ENCODE measurements at places on chromosomes 5 and 9. TPM values are rescaled to one million over a fixed set of nuclear protein-coding genes. Genes with fewer than 3 reads are reported as not detected.

GNA14 gene
- 0.09 TPM for total RNA-seq

GRCh38 chr9:92547356-92547755, 11.6 kb upstream of the ECM2 start:
- DNase-seq: no peak

- DNase-seq: peak; percentile 39
Measured at GRCh38 chr9:75087289-75087823, 599 bp downstream of the NMRK1 start.

DNA sequence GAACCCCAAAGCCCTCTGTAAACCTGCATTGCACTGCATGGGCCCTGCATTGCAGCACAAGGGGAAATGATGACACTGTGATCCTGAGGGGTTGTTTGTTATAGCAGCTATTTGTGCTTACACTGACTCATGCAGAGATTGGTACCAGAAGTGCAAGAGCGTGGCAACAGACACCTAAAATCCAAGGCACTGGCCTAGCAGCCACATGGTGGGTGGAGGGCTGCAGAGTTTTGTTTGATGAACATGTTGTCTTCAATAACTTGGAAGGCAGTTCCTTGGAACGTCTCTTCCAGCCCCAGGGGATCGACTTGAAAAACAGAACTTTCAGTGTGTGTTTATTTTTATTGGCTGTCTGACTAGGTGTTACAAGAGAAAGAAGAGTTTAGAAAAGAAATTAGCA, 14.5 kb downstream of the FCN2 start:
- no peak for DNase-seq

HINT1 gene
- 279 TPM for total RNA-seq

OR2V2 gene
- total RNA-seq: not detected

GRCh38 chr5:61969755-61970154, 336.3 kb upstream of the KIF2A start:
- no peak for DNase-seq

DNA sequence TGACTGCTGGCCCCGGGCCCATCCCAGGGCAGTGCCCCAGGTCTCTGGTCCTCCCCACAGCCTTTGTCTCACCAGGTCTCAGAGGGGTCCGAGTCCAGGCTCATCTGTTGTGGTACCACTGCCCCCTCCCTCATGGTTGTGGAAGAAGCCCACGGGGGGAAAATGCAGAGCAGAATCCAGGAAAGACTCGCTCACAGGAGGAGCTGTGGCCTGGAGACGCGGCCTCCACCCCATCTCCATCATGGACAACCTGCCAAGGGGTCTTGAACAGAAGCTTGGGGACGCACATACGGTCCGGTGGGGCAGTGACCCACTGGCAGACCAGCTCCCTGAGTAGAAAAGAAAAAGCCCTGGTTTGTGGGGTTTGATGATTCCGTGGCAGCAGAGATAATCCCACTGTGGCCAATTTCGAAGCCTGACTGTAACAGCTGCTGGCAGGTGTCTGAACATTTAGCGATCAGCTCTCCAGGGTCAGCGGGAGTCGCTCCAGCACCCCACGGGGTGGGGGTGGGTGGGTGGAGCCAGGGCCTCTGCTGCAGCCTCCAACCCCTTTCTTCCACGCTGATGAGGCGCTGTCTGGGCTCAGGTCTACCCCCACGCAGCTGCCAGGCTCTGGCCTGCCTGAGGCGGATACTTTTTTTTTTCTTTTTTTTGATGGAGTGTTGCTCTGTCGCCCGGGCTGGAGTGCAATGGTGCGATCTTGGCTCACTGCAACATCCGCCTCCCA, 1.9 kb upstream of the GRIN1 start:
- DNase-seq: no peak

S1PR3 gene
- total RNA-seq: 7.1 TPM

DNA sequence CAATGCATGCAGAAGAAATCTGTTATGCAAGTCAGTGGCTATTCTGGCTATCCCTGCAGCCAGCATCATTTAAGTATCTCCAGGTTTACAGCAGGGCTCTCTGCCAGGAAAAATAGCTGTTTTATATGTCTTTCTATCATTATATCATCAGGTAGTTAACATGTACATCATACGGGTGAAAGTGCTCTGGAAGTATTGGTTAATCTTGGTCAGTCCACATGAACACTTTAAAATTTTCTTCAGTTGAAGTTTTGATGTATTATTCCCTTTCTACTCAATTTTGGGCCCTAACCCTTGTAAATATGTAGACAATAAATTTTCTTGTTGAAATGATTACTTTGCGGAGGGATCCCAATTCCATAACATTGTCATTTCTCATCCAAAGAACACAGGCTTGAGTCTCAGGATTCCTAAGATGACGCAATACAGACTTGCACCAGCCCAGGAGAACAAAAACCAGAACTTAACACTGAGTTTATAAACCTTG, 67.5 kb downstream of the SEMA6A start:
- DNase-seq: no peak

MATR3 gene
- total RNA-seq: 259 TPM

- no peak for DNase-seq
Measured at GRCh38 chr5:149641000-149641576, 59.8 kb downstream of the ARHGEF37 start.

DNA sequence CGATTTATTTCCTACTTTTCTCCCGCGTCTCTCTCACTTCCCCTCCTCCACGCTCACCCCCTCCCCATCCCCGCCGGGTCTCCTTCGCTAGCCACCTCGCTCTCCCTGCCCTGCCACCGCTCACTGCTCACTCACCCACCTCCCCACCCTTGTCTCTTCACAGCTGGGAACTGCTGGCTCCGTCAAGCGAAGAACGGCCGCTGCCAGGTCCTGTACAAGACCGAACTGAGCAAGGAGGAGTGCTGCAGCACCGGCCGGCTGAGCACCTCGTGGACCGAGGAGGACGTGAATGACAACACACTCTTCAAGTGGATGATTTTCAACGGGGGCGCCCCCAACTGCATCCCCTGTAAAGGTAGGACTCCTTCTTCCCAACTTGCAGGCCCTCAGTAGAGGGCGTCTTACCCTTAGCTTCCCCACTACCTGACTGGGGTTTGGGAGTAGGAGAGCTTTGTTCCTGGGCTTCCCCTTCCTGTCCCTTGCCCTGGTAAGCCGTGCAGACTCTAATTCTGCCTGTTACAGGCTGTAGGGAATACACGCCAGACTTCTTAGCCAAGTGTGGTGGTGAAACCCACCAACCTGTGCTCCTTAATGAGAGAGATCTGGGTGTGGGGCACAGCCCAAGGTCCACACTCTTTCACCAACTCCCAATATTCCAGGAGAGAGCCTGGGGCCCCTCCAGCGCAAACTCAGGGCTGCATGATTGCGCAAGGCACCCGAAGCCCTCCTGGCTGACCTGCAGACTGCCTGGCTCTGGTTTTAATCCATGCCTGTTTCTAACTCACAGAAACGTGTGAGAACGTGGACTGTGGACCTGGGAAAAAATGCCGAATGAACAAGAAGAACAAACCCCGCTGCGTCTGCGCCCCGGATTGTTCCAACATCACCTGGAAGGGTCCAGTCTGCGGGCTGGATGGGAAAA, 2.5 kb downstream of the FST start:
- no peak for DNase-seq

Data from activated T-helper 2 cell treated with anti-CD3 and anti-CD28 coated beads, Interferon-gamma antibody, Interleukin-2, Interleukin-4, amounts not matched to agents 10 μg/mL and 5 μg/mL and 100 μg/mL, durations not matched to agents 14 hours and 24 hours and 36 hours (primary cell).